ENCODE measurements at places on chromosomes 11 and 22.

- no peak for DNase-seq
Measured at GRCh38 chr11:10659339-10660216, 34.0 kb downstream of the IRAG1 start.

- DNase-seq: no peak
Measured at GRCh38 chr11:135031205-135031989, 619.4 kb upstream of the B3GAT1 start.

- DNase-seq: no peak
Measured at GRCh38 chr11:72229925-72230763, 5.6 kb downstream of the INPPL1 start.

DNA sequence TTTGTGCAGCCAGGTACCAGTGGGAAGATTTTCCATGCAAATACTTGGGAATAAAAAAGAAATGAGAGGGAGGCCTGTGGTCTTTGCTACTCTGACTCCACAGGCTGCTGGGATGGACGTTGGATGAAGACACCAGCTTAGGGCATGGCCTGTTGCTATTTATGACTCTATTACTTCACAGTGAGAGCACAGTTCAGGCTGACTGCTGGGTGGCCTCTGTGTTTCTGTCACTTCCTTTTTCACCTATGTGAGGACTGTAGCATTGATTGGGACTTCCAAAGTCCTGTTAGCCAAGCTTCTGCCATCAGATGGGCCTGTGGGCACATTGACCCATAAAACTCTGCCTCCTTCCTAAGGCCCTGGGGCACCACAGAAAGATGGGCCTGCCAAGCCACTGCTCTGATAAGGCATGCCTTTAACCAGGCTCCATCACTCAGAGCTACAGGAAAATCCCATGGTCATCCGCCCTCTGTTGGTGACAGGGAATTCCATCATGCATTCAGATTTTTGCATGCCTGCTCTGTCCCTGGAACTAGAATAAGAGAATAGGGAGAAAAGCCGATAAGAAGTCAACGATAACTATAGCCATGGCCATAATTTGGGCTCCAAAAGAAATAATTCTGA lies 64.6 kb downstream of the KCNJ1 start:
- no peak for DNase-seq

DNA sequence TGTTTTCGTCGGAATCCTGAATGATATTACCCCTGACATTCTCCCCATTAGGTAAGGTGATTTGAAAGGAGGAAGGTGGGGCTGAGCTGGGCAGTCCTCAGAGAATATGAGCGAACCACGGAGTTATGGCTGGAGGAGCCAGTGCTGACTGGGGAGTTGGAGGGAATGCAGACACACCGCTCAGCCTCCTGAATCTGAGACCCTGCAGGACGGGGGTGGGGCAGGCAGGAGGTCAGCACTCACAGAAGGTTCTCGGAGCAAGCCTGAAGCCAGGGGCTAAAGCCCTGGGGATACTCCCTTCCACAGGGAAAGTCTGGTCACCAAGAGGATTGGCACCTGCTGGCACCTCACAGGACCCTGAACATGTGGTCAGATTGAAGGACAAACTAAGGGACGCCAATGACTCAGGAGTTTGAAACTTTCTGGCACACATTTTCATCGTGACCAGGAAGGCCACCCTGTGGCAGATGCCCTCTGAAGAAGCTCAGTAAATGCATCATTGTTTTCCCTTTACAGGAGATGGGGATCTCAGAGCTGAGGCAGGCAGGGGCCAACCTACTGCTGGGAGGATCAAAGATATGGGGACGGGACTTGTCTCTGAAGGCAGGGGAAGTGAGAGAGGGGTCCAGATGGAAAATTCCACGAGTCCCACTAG lies 26.9 kb upstream of the FCHSD2 start:
- no peak for DNase-seq

DNA sequence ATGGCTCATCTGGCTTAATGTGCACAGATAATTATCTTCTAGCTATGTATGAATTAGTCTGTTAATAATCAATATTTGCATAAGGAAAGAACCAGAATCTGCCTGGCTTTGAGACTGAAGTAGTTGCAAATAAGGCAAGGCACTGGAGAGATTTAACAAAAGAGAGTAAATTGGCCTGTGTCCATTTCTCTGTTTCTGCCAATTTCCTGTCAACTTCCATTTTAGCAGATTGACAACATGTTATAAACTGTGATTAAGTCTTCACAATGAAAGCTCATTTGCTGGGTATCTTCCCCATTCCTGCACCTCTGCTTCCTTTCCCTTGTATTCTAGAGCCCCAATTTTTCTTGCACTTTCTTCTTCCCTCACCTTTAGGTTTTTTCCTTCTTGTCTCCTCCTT lies 5.3 kb upstream of the TMEM123 start:
- DNase-seq: no peak

Data from GM19239 (cell line).